Liver (tissue), 10 donors: ENCODE measurements at places on chromosomes 6 and 20. TPM values are rescaled to one million over a fixed set of nuclear protein-coding genes. Genes with fewer than 3 reads are reported as not detected.

DNA sequence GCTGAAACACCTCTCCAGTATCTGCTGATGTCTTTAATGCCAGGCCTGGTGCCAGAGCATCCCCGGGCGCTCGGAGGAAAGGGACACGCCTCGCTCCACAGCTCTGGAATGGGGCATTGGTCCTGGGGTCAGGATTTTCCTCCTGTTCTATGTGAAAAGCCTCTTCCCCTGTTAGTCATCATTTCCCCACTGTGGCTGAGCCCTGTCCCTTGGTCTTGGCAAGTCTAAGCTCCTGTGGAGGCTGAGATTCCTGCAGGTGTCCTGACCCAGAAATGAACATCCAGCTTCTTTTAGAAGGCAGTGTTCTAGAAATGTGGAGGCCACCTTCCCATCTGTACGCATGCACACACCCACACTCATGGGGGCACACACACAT lies 19.4 kb downstream of the SYNDIG1 start:
- DNase-seq, result no peak

- DNase-seq, result no peak
Observed at GRCh38 chr20:24442909-24443308, 26.5 kb upstream of the SYNDIG1 start.

GRCh38 chr6:53513519-53513966 lies 31.4 kb downstream of the GCLC start:
- DNase-seq, result no peak

- no peak for DNase-seq
Observed at GRCh38 chr6:17712576-17712975, 5.9 kb upstream of the NUP153 start.

GRCh38 chr6:24332317-24332716 lies 25.5 kb downstream of the DCDC2 start:
- no peak for DNase-seq

- no peak for DNase-seq
Observed at GRCh38 chr20:43941476-43942200, 27.0 kb downstream of the TOX2 start.

GRCh38 chr6:169008641-169009257 lies 244.9 kb downstream of the THBS2 start:
- DNase-seq, result no peak

DNA sequence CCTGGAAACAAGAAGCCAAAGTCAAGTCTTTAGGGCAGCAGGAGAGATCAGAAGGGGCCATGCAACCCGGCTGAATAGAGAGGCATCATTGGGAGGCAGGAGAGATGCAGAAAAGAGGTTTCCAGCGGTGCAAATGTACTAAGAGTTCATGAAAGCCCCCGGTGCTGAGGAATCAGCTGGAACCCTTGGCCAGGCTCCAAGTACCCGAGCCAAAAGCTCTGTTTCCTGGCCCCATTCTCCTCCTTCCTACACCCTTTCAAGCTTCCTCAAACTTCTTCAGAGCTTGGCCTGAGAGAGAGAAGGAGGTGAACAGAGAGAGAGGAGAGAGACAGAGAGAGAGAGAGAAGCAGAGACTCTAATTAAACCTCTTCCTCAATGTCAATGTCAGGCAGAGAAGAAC lies 433.5 kb downstream of the PRKN start:
- no peak for DNase-seq

DNA sequence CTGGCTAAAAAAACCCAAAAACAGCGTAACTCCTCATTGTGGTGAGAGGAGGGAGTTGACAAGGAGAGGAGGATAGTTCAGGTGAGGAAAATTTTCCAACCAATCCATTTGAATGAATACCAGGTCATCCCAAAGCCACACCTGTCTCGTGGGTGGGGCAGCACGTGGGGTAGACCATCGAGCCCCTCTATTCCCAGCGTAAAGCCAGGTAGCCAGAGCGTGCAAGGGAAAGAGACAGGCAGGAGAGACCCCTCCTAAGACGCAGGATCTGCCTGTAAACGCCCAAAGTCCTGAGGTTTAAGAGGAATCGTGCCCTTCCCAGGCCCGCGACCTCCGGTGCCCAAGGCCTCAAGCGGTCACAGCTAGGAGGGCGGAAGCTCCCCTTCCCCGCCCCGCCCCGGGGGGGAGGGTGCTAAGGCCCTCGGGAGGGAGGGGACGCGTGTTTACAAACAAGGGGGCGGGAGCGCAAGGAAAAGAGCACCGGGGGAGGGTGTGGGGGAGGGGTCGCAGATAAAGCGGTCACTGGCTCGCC lies 712 bp downstream of the RXRB start:
- DNase-seq, result no peak

- no peak for DNase-seq
Observed at GRCh38 chr6:163402616-163403015, 11.9 kb upstream of the QKI start.

DNA sequence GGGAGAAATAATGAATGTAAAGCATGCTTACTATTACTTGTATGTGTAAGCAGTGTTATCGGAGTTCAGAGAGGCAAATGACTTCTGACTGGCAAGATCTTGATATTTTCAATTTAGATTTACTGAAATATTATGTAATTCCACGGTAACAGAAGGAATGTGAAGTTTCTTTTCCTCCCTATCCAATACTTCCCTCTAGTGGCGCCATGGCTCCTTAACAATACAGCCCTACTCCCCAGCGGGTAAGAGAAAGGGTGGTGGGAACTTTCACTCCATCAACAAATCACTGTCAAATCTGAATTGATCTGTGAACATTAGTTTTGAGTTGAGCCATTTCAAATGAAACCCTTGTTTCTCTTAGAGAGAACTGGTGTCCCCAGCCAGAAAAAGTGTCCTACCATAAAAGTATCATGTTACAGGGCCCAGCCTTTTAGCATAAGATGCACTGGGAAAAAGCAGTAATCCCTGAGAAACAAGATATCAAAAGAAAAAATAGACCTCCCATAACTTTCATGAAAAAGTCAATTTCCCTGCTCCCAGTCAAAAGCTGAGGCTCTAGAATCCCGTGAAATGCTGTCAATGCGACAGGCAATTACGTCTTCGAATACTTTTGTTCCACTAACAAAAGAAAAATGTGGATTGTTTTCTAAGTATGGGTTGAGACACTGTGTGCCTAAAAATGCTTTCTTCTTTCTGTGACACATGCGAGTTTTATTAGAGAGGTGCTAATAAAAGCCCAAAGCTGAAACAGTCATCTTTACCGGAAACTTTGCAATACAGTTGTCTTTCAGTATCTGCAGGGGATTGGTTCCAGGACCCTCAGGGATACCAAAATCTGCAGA lies 12.9 kb downstream of the COX7A2 start:
- DNase-seq, result no peak

- DNase-seq, result peak; percentile 46
Observed at GRCh38 chr6:7050872-7051779, 56.6 kb upstream of the RREB1 start.

DNA sequence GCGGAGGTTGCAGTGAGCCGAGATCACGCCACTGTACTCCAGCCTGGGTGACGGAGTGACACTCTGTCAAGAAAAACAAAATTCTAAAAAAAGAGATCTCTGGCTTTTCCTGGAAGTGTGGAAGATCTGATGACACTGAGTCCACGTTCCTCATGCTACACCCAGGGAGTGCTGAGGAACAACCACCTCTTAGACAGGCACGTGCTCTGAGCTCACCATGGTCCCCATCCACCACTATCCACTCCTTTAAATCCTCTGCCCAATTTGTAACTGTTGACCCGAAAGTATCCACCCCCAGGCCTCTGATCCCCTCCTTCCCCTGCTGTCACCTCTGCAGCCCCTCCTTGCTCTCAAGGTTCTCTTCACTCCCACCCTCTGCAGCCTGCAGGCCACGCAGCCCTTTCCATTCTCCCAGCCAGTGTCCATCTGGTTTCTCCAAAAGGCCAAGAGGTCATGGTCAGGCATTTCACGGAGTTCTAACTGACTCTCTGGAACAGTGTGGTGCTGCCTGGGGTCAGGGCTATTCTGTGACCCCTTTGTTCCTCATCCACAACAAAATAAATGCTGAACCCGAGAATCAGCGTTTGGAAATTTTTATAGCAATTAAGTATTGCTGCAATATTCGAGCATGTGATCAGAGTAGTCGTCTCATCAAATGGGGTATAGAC lies 88.8 kb downstream of the ATP9A start:
- DNase-seq, result no peak

The DNAH8 gene
- not detected for polyA plus RNA-seq

The UCKL1 gene
- 20.1 TPM for polyA plus RNA-seq

The ATXN1 gene
- polyA plus RNA-seq, result 7.5 TPM

The ENPP5 gene
- polyA plus RNA-seq, result 0.56 TPM

The SNRPB2 gene
- polyA plus RNA-seq, result 19.9 TPM

The SNAP25 gene
- polyA plus RNA-seq, result 0.32 TPM

The LST1 gene
- 11.6 TPM for polyA plus RNA-seq

The FKBP5 gene
- 61.7 TPM for polyA plus RNA-seq

The SLC4A11 gene
- polyA plus RNA-seq, result 0.13 TPM
